ENCODE measurements at places on chromosomes 6 and 20.

- no peak for DNase-seq
Observed at GRCh38 chr6:135796643-135797305, 54.7 kb upstream of the PDE7B start.

- no peak for DNase-seq
Observed at GRCh38 chr6:113508249-113508648, 348.9 kb upstream of the MARCKS start.

- DNase-seq, result no peak
Observed at GRCh38 chr20:19099596-19100545, 112.6 kb upstream of the SLC24A3 start.

DNA sequence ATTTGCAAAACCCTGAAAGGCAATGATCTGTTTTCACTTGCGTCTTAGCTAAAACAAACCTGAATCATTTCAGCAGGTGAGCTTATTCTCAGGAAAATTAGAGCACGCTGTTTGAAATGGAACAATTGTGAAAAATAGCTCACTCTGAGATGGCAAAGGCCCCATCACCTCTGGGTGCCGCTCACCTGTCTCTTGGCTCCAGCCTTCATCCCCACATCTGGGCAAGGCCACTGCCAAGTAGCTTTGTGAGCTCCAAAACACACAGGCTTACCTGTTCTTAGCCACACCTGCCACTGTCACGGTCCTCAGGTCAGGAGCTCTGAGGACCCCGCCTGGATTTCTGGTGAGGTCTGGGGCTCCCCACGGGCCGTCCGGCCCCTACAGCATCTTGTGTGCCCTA, 66.7 kb downstream of the SMOC2 start:
- DNase-seq, result no peak

DNA sequence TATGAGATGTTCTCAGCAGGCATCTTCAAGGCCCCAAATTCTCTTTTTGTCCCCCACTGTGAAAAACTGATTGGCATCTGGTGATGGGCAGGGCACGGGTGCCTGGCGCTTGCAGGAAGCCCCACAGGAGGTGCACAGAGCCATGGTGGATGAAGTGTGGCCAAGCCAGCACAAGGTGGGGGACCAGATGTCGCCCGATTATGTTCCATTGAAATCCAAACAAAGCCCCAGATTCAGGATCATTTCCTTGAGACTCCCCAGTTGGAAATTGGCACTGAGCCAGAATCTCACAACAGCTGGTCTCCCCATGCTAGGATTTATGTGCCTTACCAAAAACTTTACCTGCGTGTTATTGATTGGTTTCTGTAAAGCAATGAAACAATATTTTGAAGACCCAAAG, 186.1 kb downstream of the ADAT2 start:
- DNase-seq, result peak; percentile 96

DNA sequence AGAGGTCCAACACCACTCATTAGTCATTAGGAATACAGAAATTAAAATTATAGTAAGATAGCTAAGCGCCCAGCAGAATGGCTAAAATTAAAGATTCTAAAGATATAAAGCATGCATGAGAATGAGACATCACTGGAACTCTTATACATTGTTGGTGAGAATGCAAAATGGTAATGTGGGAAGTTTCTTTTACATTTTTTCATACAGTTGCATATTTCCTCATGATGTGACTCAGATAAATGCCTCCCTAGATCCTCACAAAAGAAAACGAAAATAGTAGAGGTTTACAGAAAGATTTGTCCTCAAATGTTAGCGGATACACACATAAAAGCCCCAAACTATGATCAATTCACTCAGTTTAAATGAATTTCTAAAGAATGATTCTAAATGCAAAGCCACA, 633.7 kb upstream of the GJE1 start:
- DNase-seq, result no peak

- DNase-seq, result no peak
Observed at GRCh38 chr6:11275598-11275997, 43.1 kb upstream of the NEDD9 start.
